ENCODE measurements at places on chromosomes 11 and 22.

DNA sequence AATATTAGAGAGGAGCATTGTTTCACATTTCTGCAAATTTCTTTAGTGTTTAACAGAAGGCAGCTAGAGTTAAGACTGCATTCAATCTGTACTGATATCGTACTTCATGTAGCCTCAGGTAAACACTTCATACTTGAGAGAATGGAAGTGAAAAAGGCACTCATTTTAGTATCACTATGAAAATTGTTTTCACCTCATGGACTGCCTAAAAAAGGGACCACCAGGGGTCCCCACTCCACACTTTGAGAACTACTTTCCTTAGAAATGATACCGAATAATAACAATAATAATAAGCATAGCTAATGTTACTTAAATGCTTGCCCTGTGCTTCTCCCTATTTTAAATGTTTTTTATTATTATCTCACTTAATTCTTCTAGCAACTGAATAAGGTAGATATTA lies 95.1 kb downstream of the BLID start:
- DNase-seq: no peak

- no peak for DNase-seq
Observed at GRCh38 chr11:96523656-96524055, 133.8 kb downstream of the JRKL start.

DNA sequence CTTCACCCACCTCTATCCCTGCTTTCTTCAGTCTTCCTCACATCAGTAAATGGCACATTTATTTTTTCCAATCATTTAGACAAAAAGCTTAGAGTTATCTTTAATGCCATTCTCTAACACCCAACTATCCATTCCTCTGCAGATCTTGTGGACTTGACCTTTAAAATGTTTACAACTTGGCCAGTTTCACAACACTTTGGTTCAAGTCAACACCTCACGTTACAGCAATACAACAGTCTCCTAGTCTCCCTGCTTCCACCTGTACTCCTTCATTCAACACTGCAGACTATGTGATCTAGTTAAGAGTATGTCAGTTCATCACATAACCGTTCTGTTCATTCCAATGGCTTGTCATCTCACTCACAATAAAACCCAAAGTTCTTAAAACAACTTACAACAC lies 305.2 kb downstream of the SWAP70 start:
- no peak for DNase-seq

DNA sequence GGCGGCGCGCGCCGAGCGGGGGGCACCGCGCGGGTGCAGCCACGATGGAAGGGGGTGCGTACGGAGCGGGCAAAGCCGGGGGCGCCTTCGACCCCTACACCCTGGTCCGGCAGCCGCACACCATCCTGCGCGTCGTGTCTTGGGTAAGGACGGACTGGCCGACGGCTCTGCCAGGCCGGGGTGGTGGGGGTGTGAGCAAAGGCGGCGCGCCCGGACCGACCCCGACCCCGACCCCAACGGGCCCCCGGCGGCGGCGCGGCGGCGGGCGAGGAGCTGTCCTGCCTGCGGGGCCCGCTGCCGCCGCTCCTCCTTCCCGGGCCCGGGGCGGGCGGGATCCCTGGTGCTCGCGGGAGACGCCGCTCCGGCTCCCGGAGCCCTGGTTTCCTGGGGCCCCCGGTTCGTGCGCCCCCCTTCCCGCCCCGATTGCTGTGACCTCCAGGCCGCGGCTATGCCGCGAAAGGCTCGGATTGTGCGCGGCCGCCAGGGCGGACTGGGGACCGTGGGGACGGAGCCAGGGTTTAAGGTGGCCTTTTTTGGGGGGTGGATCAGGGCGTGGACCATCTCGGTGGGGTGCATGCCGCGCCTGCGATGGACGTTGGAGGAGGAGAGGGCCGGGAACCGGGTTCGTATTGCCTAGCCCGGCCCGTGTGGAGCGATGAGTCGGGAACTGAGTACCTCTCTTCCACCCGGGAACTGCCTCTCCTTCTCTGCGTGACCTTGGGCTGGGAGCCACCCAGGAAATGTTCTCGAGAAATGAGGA lies at the start of gene SYNGR1:
SYNGR1 (plus strand) TSS at position 25 of the 760 bp plus-strand sequence; CDS start at position 45, 20 bp downstream.
- no peak for DNase-seq

DNA sequence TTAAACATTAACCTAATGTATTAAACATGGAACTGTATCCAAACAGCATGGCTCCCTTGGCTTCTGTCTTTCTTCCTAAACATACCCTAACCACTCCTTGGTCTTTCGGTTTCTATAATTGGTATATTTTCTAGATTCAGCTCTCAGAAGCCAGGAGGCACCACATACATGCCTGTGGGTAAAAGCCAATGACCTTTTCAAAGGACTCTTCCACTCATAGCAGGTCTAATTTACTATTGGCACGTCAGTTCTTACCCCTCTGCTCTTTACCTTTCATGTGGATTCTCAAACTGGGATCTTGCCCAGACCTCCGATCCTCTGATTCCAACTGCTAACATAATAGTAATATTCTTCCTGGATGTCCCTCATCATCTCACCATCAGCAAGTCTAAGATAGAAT lies 835.1 kb downstream of the NTM start:
- DNase-seq: peak; percentile 35

GRCh38 chr22:38406617-38407016 lies 48.4 kb downstream of the KCNJ4 start:
- DNase-seq: no peak

GRCh38 chr11:14713496-14714244 lies 70.1 kb downstream of the PDE3B start:
- DNase-seq: no peak

- DNase-seq: no peak
Observed at GRCh38 chr11:113411536-113411935, 24.0 kb downstream of the ANKK1 start.

GRCh38 chr11:72599325-72600117 lies 74.7 kb downstream of the PDE2A start:
- DNase-seq: no peak

DNA sequence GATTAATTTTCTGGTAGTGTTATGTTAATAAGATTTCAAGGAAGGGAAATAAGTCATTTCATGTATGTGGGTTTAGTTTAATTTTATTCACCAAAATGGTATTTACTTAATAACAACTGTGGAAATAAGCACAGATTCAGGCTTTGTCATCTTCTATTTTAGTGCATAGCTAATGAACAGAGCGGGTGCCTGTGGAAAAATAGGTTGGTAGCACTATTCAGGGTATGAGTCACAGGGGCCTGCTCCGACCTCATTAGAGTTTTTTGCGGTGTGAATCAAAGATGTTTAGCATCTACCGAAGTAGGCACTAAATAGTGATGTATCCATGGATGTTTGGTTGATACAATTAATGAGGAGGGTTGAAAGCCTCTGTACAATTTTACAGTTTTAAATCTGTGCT lies 78.2 kb downstream of the FAT3 start:
- peak; percentile 65 for DNase-seq

GRCh38 chr11:109088086-109088485 lies 333.9 kb upstream of the C11orf87 start:
- DNase-seq: no peak

DNA sequence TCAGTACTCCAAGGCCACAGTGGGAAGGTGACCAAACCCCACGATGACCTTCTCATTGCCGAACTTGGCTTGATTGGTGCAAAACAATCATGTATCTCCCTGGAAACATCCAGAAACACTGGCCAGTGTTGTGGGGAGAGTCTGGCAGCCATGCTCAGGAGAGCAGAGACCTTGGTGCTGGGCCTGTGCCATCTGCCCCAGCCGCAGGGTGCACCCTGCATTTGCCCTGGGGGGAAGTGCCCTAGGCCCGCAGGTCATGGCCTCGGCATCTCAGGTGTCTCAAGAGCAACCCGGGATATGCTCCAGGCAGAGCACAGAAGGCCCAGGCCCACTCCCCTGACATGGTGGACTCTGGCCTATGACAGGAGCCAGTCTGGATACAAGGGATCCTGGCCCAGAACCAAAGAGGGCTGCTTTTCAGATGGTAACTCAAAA lies 23.7 kb downstream of the ARVCF start:
- DNase-seq: no peak

GRCh38 chr22:19062943-19063308 lies 59.3 kb downstream of the DGCR2 start:
- DNase-seq: no peak

GRCh38 chr11:119567688-119568582 lies 145.0 kb upstream of the THY1 start:
- DNase-seq: peak; percentile 70

GRCh38 chr11:78850078-78850477 lies 275.4 kb upstream of the NARS2 start:
- no peak for DNase-seq

DNA sequence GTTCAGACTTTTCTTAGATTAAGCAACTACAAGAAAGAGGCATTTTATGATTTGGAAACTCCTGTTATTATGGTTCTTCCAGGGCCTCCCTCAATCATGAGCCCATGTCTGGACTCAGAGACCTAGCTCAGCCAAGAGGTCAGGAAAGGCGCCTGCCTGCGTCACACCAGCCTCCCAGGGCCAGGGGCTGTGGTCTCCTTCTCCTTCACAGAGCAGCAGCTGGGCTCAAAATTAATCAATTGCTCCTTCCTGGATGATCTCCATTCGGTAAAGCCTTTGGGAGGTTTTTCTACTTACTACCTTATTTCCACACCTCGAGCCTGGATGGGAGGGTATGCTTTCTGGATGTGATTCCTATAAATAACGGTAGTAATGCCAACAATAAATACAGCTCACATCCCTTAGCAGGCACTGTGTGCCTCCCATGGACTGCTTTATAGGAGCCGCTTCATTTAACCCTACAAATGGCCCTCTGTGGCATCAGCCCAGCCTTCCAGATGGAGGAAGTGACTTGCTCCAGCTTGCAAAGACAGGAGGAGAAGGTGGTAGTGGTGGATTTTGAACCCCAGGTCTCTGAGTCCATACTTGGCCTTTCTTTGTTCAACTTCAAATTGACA lies 1445.6 kb downstream of the TBC1D22A start:
- DNase-seq: no peak

DNA sequence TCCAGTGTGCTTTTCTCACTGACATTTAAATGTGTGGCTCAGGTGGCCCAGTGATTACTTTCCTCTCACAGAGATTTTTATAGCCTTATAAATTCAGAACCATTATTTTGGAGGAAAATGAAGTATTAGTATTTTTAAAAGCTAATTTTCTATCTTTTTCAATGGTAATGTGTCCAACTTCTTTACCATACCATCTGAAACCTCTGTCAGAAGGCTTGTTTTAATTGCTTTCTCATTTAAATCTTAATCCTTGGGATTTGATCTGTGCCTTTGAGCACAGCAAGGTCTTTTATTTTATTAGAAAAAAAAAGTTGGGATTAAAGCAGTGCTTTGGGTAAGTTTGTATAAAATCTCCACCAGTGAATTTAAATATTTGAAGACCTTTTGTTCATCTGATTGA lies 452.3 kb upstream of the RAG2 start:
- no peak for DNase-seq

- DNase-seq: no peak
Observed at GRCh38 chr22:17920145-17920605, 104.2 kb downstream of the MICAL3 start.

DNA sequence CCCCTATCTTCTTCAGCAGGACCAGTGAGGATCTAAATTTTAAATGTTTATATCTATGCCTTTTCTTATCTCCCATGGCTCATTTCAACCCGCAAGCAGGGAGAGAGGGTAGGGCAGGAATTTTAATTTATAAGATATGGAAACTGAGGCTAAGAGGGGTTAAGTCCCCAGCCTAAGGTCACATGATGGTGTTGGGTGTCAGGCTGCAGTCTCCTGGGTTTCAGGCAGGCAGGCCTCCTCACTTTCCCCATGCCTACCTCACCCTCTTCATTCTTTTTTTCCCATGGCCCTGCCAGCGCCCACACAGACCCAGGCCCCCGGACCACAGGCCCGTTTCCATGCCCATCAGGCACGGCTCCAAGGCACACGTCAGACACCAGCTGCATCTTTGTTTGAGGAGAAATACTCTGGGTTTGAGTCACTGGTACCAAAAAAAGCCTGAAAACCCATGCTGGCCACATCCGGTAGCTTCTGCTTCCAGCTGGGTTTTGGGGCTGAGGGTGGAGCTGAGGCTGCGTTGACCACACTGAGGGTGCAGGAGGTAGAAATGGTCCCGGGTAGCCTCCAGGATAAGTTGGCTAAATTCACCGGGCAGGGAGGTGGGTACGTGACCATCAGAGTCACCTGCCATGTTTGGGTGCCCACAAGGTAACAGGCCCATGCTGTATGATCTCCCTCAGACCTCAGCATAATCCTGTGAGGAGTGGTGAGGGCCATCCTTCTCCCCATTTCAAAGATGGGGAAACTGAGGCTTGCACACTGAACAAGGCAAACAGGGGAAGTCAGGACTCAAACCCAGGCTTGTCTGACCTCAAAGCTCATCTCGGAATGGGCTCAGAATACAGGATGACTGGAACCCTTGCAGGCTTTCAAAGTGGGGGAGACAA lies 7.5 kb downstream of the CRYBB1 start:
- peak; percentile 91 for DNase-seq

DNA sequence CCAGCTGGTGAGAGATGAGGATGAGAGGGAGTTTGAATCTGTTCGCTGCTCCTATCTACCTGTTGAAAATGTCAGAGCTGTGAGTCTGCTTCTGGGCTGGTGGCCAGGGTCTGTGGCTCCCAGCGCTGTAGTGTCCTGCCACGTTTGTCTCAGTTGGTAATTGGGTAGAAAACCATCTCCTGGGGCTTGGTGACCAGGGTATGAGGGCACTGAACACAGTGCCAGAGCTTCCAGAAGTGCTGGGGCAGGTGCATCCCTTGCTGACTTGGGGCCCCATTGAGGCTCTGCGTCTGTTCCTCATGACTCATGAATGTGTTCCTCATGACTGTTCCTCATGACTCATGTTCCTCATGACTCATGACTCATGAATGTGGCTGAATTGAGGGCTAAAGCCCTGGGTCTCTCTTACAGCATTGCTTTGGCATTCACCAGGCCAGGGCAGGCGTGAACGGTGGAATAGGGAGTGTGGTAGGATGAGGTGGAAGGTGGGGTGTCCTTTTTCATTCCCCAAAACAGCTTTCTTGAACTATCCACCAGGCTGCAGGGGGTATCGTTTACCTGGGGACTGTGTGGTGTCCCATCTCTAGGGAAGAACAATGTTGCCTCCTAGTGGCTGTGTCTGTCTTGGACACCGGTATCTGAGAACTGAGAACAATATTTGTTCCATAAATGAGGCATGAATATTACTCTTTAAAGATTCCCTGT lies 139.5 kb downstream of the COMMD9 start:
- peak; percentile 99 for DNase-seq

DNA sequence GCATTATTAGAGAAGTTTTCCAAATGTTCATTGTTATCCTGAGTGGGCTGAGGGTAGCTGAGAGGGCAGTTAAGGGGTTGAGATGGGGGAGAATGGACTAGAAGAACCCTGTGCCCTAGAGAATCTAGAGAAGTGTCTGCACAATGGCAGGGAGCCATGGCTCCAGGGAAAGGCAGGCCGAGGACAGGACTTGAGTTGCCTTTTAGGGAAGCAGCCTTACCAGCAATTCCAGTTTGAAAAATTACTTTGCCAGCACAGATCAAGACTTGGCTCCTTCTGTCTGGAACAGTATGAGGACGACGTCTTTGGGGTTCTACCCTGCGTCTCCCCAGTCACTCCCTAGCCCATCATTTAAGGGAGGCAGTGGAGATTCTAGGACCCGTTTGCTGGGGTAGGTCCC lies 25.7 kb upstream of the MICAL3 start:
- no peak for DNase-seq

DNA sequence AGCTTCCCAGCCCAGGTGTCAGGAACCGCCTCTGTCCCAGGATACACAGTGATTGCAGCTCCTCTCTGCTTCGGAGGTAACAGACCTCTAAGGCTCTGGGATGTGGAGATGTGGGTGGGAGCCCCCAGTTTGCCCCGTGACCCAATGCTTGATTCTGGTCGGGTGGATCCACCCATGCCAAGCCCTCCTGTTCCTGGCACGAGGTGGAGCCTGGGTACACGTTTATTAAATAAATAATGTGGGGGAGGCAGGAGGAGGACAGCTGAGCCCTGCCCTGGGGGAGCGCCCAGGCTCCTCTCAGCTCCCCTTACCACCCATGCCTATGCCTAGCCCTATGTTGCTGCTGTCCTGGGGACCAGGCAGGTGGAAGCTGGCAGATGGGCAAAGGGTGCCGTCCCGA lies 16.0 kb downstream of the ARHGEF17 start:
- no peak for DNase-seq

All from astrocyte of the spinal cord (primary cell).